HAP-1 (cell line): ENCODE measurements at places on chromosomes 13 and 19.

DNA sequence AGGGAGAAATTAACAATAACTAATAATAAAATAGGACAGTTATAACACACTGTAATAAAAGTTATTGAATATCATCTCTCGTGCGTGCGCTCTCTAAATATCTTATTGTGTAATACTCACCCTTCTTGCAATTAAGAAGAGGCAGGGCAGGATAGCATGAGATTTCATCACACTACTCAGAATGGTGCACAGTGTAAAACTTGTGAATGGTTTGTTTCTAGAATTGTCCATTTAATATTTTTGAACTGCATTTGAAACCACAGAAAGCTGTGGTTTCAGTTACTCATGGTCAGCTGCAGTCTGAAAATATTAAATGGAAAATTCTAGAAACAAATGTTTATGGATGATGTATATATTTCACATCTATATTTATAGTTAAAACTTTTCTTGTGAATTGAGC, 161.1 kb downstream of the DCT start:
- DNase-seq: no peak

DNA sequence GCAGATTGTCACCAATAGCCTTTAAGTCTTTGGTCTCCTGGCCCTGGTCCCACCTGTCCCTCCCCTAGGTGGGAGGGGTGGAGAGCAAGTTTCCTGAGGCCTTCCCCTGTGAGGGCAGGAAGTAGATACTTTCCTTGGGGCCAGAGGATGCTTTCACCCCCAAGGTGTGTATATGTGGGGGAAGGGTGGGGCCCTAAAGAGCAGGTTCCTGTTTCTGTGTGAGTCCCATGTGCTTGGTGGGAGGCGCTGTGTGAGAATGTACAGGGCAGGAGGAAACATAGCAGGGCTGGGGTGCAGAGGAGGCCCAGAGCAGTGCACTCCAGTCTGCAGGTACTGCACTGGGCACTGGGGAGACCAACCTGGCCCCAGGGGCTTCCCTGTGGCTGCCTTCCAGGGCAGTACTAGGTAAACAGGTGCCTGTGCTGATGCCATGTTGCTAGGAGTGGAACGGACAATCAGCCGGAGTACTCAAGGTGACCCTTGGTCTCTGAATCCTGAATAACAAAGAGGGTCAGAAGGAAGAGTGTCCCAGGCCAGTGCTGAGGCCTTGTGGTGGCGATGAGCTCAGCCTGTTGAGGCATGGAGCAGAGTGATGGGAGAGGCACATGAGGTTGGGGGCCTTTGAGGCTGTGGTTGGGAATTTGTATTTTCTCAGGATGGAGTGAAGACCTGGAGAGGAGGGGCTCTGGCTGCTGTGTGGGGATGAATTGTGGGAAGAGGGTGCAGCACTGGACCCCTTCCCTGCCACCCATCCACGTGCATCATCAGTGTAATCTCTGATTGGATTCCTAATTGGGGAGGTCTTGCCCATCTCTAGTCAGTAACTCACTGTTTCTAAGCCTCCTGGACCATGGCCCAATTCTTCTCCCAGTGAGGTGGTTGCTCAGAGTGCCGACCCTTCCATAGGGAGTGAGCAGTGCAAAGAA, 5.1 kb downstream of the EGLN2 start:
- no peak for DNase-seq

DNA sequence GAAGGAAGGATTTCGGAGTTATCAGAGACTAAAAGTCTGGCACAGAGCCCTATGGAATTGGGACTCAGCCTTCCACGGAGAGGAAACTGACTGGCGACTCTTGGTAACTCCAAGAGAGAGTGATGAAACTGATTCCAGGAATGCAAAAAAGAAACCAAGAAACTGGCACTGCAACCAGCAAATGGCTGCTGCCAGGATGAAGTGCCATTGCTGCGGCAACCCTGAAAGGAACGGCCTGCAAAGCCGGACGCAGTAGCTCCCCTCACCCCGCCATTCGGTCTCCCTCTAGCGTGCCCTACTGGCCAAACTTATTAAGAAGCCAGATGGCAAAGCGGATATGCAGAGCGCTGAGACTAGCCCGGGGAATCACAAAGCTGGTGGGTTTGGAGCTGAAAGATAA, 236.0 kb downstream of the PCDH9 start:
- DNase-seq: peak; percentile 74

- DNase-seq: no peak
These were observed 140.9 kb downstream of the MZT1 start for GRCh38 chr13:72586518-72586917.

DNA sequence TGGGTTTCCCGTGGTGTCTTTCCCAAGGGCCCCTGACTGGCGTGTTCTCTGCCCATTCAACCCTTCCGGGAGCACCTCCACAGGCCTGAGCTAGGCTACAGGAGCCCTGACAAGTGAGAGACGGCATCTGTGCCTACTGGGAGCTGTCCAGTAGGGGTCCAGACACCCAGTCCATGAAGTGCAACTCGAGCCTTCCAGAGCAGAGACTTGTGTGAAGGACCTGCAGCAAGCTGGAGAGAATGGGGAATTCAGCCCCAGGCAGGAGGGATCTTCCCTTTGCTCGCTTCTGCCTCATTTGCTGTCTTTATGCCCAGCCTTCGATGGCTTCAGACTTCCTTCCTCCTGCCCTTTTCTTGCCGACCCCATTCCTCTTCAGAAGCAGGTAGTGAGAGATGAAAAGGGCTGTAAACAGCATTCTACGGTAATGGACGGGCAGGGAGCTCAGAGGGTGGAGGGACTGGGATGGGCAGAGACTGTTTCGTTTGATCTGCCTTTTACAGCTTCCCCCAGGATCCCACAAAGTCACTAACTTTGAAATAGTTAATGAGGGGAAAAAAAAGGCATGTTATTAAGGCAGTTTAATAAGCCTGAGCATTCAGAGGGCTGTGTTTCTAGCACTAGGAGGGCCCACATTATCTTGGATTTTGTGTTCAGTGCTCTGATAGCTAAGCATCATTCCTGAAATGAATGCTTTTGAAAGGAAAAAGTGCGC, 327.6 kb downstream of the FGF9 start:
- no peak for DNase-seq

- DNase-seq: no peak
These were observed 735.9 kb upstream of the PCDH9 start for GRCh38 chr13:67966065-67966464.

- DNase-seq: no peak
These were observed 85.7 kb downstream of the ZAR1L start for GRCh38 chr13:32229443-32229842.

DNA sequence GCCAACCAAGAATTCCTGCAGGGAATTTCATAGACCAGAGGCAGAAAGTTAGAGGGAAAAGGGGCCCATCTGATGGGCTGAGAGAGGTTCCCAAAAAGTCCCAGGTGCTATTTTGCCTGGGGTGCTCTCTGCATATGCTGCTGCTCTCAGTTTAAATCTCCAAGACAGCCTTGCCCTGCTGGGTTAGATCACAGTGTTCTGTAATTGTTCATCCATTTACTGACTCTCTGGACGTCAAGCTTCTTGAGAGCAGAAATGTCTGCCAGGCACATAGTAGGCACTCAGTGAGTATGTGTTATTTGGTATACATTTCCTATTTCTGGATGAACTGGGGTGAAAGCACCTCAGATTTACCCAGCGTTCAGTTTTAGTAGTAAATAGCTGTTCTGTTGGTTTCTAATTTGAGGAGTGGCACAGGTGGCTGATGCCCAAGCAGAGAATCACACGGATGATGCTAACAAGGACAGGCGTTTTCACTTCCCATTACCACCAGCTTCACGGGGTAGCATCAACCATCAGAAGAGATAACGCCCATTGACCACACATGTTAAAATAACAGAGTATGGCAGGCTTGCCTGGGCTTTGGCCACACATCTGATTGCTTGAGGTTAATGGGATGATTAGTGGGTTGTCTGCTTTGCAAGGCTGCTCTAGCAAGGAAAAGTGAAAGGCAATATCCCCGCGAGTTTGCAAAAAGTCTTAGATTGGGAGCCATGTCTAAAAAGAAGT, 161.1 kb downstream of the SLC7A1 start:
- no peak for DNase-seq

GRCh38 chr19:4455719-4456475, 1.7 kb downstream of the UBXN6 start:
- no peak for DNase-seq
